Forelimb muscle (tissue), 1 donor: ENCODE measurements at places on chromosomes 5 and 9.

GRCh38 chr5:634191-634590 lies 22.1 kb downstream of the CEP72 start:
- DNase-seq = no peak

DNA sequence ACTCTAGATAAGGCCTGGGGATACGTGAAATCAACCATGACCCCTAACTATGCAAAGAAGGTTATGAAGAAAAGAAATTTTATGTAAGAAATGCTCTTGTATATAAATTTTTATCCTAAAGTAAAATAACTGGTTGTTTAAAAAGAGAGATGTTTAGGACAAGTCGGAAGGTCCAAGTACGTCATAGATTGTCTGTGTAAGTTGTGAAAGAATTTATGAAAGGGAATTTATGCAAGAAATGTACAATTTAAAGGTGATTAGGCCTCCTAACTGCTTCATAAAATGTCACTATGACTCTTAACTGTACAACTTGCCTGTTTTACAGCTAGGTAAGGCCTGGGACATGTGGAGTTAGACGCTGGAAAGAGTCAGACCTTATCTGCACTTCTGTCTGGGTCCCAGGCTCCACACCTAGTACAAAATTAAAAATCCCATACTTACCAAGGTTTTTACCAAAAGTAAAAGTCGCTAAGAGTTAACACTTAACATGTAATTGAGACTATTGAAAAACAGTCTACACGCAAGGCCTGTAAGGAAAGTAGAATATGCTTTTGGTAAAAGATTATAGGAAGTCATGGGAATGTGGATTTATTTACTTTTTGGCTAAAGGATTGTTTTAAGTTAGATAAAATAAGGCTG lies 77.4 kb downstream of the KIAA0825 start:
- DNase-seq = no peak

- no peak for DNase-seq
Measured at GRCh38 chr5:10856683-10857337, 95.8 kb upstream of the DAP start.

DNA sequence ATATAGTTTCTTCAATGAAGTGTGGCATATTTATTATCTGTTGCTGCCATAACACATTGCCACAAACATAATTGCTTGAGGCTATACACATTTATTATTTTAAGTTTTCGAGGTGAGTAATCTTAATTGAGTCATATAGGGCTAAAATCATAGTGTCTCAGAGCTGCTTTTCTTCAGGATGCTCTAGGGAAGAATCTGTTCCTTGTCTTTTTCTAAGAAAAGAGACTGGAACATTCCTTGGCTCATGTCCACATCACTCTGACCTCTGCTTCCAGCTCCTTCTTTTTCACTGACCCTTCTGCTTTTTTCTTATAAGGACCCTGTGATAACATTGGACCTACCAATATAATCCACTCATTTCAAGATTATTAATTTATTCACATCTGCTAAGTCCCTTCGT lies 632.4 kb upstream of the TYRP1 start:
- DNase-seq = no peak
